CD4-positive, alpha-beta T cell treated with Interleukin-15 for 1 hour (primary cell): ENCODE measurements at places on chromosomes 11 and 22.

GRCh38 chr11:3840004-3840869, 522 bp downstream of the RHOG start:
- peak; percentile 38 for DNase-seq

DNA sequence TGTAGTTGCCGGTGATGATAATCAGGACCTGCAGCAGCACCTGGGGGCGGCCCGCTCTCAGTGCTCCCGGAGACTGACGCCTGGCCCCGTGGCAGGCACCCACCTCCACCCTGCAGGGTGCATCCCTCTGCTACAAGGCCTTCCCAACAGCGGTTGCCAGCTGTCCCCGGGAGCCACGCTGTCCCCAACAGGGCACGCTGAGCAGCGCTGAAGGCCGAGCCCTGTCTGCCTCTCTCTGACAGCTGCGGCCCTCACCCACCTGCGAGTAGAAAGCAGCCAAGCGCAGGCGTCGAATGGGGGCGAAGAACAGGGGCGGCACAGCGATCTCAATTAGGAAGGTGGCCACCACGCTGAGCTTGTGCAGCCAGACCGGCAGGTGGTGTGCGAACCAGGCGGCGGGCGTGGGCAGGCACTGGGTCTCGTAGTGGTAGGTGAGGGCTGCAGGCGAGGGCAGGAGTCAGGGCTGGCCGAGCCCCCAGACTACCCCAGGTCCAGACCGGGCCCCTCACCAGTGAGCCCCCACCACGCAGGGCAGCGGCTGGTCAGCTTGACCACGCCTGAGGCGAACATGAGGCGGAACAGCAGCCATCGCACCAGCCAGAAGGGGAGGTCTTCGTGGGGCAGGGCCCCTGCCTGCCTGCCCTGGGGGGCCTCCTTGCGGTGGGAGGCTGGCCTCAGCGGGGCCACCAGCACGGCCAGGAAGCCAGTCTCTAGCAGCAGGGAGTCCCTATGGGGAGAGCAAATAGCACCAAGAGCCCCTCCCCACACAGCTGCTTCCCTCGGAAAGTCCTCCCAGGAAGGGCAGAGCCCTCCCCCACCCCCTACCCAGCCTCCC, 1.5 kb downstream of the LMF2 start:
- no peak for DNase-seq

DNA sequence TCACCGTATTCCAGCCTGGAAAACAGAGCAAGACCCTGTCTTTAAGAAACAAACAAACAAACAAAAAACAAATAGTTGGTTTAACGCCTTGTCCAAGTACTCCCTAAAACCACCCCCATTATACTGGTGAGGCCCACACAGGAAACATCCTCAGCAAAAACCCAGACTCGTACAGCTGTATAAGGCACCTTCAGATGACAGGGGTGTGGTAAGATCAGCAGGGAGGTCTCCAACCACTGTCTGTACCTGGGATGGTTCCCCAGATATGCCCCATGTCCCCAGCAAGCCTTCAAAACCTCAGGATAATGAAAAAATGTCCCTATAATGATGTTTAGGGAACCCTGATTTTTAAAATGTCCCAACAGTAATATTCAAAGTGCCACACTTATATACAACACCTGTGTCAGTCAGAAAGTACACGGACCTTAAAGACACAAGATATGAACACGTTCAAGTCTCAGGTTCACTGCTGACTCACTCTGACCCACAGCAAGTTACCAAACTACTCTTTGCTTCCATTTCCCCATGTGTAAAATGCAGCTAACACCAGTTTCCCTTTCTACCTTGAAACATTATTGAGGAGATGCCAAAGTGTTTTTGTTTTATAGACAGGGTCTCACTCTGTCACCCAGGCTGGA, 9.3 kb downstream of the SF3A1 start:
- no peak for DNase-seq

- no peak for DNase-seq
Observed at GRCh38 chr11:102522312-102523188, 8.0 kb downstream of the MMP7 start.

- peak; percentile 53 for DNase-seq
Observed at GRCh38 chr11:75214411-75214821, 26.2 kb upstream of the TPBGL start.

GRCh38 chr11:120750647-120751549, 239.3 kb downstream of the GRIK4 start:
- no peak for DNase-seq

DNA sequence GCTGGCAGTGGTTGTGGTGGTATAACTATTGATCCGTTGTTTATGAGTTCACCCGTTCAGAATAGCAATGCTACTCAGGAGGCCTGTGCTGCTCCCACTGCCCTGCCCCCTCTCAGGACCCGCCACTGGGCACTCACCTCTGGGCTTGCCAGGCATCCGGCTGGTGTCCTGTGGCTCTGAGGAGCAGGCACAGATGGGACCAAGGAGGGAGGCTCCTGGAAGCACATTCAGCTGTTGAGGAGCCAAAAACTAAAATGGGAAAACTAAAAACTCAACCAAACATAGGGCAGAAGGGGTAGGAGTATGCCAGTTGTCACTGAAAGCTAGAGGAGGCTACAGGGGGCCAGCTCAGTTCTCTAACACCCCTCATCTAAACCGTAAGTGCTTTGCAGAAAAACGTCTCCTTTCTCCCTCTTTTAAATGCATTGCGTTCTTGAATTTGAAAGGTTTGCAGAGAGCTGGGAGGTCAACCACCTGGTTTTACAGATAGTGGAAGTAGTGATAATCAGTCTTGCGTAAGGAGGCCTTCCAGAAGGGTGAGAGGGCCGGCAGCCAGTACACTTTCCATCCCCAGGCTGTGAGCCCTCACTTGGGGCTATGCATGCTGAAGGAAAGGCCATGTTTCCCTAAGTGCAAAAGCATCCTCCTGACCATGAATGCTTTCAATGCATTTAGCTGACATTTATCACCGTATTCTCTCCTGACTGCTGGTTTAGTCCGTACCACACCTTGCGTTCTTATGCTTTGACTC, 547.4 kb downstream of the NTM start:
- DNase-seq, result no peak

DNA sequence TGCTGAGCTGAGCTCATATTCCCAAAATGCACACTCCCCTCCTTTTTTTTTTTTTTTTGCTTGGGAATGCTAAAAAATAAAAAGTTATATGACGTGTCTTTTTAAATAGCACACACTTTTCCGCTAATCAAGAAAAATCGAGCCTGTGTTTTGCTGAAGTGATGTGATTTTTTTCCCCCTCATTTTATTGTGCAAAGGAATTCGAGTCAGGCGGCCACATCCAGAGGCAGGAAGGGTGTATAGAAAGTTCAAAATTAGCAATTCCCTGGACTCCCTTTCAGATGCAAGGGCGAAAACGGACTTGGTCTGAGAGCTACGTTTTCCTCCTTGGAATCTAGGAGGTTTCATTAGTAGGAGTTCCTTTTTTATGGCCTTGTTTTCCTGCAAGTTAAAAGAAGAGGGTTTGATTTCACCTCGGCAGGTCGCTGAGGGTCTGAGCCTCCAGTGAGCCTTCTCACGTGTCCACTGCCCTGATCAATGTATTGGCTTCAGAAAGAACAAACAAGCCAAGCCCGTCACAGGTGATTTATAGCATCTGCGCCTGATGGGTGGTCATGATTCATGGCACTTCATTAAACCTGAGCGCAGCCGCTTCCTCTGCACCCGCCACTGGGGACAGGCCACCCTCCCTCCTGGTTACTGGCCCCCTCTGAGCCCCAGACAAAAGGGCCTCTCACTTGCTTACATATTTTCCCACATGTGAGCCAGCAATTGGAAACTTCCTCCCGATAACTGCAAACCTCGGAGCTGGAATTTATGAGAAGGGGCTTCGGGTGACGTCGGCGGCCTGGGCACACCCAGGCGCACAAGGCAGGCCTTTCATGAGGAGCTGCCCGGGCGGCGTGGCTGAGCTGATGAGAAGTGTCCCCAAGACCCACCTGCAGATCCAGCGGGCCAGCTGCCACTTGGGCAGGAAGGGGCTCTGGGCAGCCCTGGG, 64.4 kb upstream of the LINC01488 start:
- DNase-seq, result no peak

DNA sequence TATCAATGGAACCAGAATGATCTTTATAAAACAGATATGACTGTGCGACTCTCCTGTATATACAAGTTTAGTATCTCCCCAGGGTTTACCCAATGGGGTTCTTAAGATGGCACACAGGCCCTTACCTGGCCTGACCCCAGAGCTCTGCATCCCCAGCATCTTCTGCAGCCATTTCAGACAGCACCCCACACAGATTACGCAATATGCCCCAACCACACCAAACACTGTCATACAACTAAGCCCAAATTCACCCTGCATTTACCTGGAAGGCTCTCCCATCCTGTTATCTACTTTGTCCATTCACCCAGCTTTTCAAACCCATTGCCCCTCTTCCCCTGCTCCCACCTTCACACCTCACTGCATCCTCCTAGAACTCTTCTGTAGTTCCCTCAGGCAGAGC, 182.5 kb upstream of the API5 start:
- no peak for DNase-seq

DNA sequence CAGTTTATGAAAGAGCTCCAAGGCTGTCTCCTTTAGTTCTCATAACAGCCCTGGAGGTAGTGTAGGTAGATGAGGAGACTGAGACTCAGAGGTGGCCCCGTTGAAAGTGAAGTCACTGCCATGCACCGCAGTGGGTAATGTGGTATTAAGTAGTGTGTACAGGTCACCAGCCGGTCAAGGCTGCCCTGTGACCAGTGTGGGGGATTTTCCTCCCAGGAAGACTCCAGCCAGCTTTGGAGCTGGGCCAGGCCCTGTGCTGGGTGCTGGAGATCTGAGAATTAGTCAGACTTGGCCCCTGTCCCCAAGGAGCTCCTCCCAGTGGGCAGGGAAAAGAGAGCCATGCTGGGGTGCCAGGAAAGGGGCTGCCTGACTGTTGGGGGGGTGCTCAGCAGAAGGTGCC, 5.3 kb downstream of the OMP start:
- no peak for DNase-seq

DNA sequence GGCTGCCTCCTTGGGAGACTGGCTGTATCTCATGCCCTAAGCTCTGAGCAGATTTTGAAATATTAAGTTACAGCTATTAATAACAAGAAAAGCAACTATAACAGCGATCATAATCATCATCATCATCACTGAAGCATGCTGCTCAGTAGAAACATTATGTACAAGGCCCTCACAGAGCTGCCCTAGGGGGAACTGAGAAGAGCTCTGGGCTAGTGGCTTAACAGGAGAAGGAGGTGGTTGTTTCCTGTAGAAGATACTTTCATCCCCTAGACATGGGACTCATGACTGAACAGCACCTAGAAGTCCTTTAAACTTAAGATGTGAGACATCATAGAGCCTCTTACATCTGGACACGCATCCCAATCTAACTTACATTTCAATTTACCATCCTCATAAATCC, 332.8 kb upstream of the PLET1 start:
- no peak for DNase-seq

- DNase-seq, result no peak
Observed at GRCh38 chr11:94546162-94546470, 2.4 kb downstream of the FUT4 start.

DNA sequence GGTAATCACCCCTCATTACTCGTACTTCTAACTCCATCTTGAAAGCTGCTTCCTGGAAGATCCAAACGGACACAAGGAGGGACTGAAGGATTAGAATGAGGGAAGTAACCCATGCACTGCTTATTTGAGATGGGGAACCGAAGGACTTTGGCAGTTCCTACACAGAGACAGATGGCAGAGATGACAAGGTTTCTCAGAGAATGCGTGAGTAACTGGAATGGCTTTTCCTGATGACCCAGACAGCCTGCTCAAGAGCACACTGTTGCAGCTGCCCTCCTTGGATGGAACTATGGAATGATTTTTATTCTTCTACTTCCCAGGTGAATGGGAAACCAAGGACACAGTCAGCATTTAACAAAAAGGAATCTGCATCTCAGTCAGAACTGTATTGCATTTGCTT, 7.3 kb downstream of the KCNJ11 start:
- no peak for DNase-seq

DNA sequence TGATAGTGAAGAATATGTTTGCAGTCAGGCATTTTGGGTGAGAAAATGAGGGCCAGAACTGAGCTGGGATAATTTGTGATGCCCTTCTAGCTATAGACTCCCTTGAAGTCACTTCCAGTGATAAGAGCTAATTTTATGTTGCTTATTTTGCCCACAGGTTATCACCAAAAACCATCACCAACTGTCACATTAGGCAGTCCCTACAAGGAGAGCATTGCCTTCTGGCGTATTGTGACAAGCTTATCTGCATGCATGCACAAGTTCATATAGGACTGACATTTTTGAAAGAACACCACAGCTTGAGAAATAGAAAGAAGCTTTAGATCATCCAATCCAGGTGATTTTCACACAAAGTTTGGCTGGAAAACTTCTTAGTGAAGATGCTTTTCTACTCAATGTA, 735.3 kb upstream of the RAG2 start:
- DNase-seq, result no peak

GRCh38 chr22:32080904-32081303, 37.8 kb downstream of the SLC5A1 start:
- no peak for DNase-seq

DNA sequence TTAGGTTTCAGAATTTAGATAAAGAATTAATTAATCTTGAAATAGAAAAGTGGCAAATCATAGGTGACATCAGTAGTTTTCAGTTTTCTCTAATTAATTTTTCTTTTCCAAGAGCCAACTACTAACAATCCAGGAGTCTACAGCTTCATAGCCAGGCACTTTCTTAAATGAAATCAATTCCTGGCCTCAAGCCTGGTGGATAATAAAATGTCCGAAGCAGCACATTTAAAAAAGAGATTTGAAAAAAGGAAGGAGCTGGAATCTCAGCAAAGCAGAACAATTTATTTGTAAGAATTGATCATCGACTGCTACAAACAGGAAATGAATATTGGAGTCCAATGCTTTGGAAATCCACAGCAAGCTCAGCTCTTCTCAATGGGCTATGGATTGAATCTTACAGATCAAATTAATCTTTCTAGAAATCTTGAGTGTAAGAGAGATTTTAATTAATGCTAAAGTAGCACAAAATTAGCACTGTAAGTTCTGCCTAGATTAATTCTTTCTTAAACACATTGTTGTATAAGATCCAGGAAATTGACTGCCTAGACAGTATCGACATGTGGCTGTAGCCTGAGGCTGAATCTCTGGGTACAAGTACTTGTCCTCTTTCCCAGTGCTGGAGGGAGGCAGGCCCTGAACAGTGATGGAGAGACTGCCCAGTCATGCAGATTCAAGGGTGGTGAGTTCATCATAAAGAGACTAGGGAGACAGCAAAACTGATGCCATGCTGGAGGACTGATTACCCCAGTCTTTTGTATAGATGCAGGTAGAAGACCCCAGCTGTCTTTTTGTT, 167.8 kb upstream of the POU2AF2 start:
- DNase-seq, result no peak

GRCh38 chr11:96967616-96968015, 577.8 kb downstream of the JRKL start:
- no peak for DNase-seq
